ENCODE measurements at places on chromosomes 7 and 10. TPM values are rescaled to one million over a fixed set of nuclear protein-coding genes. Genes with fewer than 3 reads are reported as not detected.

INHBA gene
- 0.07 TPM for total RNA-seq

TMEM229A gene
- total RNA-seq = not detected

MOGAT3 gene
- total RNA-seq = not detected

HECTD2 gene
- 2.5 TPM for total RNA-seq

HMX3 gene
- total RNA-seq = 5.0 TPM

PIP4K2A gene
- 17.4 TPM for total RNA-seq

DNA sequence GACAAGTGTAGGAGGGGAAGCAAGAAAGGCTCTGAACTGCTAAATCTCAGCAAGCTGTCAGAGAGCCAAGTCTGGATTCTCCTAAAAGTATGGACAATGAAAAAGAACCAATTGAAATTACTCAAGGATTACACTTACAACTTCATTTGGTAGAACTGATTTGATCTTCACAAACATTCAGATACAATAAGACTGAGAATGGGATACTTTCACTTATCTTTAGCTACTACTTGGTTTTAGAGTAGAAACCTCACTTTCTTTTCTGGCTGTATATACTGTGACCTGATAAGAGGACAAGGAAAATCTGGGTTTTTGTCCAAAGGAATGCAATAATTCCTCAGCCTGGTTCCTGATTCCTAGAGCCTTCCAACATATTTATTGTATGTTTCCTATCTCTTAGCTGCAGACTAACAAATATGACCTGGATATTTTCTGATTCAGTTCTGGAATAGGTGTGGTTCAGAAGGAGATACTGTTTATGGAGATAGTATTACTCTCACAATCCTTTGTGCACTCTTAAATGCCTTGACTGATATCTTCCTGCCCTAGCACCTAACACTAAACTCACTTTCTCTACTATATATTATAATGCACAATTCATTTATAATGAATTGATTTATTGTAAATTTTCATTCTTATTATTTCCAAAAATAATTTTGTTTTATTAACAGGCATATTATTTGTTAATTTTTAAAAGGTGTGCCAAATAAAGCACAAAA, 7.3 kb downstream of the SEMA3A start:
- no peak for DNase-seq

DNA sequence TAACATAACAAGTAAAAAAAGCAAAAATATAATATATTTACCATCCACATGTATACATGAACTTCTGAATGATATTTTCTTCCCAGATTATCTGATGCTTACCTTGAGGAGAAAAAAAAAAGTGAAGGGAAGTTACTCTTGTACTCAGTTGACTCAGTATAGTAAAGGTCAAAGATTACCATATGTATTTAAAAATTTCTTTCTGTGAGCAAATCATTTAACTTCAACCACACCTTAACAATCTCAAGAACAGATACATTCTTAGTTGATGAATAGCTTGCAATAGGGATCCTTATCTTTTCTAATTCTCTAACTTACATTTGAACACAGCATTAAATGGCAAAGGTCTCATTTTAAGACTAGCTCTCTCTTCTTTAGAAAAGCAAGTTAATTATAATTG, 29.8 kb downstream of the PRR15 start:
- DNase-seq = no peak

- DNase-seq = peak; percentile 96
Observed at GRCh38 chr10:71255808-71256660, 43.7 kb downstream of the UNC5B start.

- DNase-seq = no peak
Observed at GRCh38 chr10:6788731-6789130, 208.7 kb upstream of the PRKCQ start.

- no peak for DNase-seq
Observed at GRCh38 chr10:62594093-62594520, 210.4 kb upstream of the ADO start.

DNA sequence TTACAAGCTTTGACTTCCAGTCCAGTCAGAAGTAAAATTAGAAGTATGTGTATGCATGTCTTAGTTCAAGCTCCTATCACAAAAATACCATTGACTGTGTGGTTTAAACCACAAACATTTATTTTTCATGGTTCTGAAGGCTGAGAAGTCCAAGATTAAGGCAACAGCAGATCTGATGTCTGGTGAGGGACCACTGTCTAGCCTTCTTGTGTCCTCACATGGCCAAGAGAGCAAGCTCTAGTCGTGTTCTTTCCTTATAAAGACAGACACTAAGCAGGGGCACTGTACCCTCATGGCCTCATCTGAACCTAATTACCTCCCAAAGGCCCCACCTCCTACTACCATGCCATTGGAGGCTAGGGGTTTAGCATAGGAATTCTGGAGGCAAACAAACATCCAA, 41.3 kb upstream of the ARL4A start:
- no peak for DNase-seq

DNA sequence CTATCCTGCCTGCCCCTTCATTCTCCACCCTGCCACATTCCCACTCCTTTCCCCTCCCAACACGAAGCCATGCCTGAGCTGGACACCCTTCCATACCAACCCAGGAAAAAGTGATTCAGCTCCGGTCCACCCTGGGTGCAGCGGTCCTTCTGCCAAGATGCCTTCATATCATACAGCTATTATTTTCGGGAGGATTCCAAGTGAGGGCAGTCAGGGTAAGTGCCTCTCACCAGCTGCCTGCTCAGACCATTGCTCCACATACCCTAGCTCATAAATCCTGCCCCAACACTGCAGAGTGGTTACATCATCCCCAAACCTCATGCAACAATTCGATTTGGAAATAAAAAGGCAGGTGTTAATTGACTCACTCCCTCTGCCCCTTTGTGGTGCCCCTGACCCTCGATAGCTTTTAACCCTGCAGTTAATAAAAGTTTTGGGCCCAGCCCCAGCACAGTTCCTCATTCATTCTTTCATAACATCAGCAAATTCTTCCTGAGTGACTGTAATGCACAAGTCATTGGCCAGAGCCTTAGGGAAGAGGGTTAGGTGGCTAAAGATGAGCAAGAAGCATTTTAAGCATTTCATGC, 42.6 kb downstream of the ZNF503 start:
- peak; percentile 91 for DNase-seq

GRCh38 chr7:156907656-156908055, 14.7 kb upstream of the LMBR1 start:
- no peak for DNase-seq

DNA sequence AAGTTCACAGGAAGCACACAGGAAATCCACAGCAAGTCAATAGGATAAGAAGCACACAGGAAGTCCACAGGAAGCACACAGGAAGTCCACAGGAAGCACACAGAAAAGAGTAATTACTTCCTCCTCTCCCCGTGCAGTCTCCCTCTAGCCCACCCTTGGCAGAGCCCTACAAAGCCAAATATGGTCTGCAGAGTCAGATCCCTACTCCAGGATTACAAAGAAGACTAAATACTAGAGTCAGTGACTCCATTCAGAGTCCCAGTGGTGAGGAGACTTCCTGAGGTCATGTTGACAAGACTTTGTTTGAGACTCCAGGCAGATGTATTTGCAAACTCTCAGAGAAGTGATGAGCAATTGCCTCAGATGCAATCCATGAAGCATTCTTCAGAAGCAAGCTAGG, 398.6 kb upstream of the AUTS2 start:
- DNase-seq = no peak

DNA sequence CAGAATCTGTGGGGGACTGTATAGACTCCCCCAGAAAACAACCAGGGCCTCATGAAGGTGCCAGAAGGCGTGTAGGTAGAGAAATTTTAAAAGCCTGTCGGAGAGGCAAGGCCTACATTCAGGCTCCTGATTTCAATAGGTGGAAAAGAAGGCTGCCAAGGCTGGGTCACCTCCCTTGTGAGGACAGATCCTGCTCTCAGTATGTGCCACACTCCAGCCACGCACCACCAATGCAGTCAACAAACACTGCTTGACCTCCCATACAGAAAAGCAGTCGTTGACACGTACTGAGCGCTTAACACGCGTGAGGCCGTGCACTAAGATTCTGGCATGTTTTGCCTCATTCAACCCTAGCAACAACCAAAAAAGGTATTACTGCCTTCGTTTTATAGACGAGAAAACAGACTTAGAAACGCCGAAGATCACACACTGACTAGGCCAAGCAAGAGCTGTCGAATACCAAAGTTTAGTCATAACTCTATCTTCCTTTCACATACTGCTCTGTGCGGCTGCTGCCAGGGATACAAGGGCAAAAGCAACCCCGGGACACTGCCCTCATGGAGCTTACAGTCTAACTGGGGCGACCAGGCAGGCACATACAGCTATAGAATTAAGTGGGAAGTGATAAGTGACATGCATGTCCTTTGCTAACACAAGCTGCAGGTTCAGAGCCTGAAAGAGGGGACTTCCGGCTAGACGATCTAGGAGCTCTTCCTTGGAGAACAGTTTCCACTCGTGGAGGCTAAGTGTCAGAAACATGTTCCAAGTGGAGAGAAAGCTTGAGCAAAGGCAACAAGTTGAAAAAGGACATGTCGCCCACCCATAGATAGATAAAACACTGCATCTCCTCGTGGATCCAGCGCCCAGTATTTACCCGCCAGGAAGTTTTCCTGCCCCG, 797 bp upstream of the NKX2-3 start:
- DNase-seq = no peak

GRCh38 chr10:74846958-74847357, 20.6 kb downstream of the KAT6B start:
- DNase-seq = no peak

DNA sequence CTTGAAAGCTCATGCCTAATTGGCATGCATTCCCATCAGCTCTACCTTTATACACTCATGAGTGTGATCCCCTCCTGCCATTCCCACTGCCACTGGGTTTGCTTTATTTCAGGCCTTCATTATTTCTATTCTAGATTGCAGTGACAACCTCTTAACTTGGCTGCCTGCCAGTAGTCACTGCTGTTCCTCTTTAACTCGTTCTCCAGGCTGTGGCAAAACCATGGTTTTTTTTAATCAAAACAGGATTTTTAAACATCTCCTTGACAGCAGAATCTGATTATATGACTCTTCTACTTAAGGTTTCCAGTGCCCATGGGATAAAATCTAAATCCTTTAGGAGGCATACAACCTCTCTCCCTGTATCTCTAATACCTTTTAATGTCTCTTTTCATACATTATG, 223.7 kb upstream of the PCDH15 start:
- no peak for DNase-seq

- peak; percentile 11 for DNase-seq
Observed at GRCh38 chr7:31772211-31772610, 85.2 kb downstream of the PPP1R17 start.

GRCh38 chr10:12041766-12042408, 722 bp downstream of the UPF2 start:
- peak; percentile 9 for DNase-seq

DNA sequence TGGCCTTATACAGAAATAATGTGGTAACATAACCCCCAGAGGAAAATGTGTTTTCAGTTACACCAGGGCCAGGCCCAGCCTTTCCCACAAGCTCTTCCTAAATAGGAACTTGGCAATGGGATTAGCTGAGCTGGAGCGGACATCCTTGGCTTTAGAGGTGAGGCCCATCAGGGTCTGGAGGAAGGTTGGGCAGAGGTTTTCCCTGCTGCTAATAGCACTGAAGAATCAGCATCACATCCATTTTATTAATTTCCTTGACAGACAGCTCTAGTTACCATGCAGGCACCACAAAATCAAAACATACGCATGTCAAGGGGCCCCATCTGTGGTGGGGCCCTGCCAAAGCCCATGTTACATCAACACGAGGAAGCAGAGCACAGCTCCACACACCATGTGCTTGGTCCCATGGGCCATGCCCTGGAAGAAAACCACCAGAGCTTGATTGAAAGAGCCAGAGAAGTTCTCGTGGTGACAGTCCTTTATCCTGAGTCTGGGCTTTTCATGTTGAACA, 566.6 kb downstream of the KCNMA1 start:
- DNase-seq = no peak

- DNase-seq = no peak
Observed at GRCh38 chr7:110801502-110801901, 289.4 kb upstream of the LRRN3 start.

- DNase-seq = peak; percentile 72
Observed at GRCh38 chr7:43220250-43220649, 107.8 kb downstream of the HECW1 start.

DNA sequence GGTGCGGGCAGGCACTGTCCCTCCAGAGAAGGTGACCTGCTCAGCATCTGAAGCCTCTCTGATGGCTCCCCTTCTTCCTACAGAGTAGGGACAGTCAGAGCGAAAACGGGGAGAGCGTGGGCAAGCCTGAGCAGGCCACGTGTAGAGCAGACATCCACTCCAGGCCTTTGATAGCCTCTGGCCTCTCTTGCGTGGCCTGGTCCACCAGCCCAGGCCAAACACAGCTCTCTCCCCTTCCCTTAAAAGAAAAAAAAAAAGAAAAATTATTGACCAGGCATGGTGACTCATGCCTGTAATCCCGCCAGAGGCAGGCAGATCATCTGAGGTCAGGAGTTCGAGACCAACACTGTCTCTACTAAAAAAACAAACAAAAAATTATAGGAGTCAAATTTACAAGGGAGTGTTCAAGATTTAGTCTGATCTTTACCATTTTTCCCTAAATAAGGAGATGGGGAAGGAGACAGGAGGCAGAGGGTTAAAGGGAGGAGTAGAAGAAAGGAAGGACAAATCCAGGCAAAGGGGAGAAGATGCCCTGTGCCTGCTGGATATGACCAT, 84.8 kb downstream of the PLXNA4 start:
- DNase-seq = peak; percentile 24

GRCh38 chr10:72550239-72550638, 75.6 kb downstream of the MICU1 start:
- DNase-seq = no peak
